ENCODE measurements at places on chromosomes 2 and 18.

GRCh38 chr2:212915121-212915782, 236.2 kb downstream of the IKZF2 start:
- DNase-seq = no peak

DNA sequence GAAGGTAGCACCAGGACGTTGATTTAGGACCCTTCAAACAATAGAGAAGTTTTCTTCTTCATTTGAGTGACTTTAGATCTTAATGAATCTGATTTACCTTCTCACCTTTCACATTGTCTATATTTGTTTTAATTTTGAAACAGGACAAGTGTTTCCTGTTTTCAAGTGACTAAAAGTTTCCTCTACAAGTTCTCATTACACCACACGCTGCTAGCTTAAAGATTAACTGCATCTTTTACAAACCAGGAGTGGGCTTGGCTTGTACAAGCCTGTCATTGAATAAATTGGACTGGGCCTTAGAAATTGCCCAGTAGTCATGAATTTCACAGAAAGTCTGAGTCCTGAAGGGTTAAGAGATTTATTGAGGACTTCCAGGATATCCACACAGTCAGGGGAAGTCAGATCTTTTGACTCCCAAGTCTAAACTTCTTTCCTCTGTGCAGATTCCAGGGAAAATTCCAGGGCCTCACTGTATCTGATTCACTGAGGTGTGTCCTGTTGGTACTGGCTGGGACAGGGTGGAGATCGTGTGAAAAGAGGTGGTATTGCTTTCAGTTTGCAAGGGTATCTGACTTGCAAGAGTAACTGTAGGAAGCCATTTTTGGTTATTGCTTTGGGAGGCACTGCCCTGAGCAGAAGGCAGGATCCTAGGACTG, 3.4 kb downstream of the SGPP2 start:
- no peak for DNase-seq

DNA sequence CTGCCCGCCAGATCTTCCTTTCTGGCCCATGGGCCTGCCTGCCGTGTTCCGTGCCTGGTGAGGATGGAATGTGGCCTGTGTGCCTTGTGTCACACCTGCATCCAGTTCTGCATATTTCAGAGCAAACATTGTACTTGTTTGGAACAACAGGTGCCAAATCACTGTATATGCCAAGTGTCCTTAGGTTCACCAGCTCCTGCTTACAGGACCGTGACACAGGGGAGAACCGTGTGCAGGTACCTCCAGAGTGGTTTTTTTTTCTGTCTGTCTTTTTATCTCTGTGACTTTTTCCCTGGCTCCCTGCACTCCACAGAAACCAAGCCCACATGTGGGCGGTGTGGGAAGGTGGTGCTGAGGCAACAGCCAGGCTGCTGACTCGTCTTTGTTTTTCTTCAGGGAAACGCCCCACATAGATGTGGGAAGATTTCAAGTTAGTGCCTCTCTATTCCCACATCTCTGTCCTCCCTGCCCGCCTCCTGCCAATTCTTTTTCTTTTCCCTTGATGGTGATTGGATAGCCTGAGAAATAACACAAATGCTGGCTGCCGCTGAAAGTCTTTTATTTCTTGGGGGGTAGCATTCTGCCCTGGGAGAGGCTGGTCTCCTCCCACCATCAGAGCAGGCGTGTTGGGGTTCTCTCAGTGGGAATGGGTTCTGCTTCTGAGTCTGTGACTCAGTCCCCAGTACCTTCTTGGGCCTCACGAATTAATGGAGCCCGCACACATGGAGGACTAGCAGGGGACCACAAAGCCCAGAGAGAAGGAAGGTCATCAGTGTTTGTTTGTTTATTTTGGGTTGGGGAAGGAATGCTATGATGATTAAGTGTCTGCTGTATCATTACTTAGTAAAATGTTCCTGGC, 21.4 kb downstream of the GRHL1 start:
- DNase-seq = no peak

- DNase-seq = no peak
Measured at GRCh38 chr18:25786758-25787157, 303.7 kb downstream of the SS18 start.

GRCh38 chr2:127515383-127515915, 10.8 kb downstream of the IWS1 start:
- DNase-seq = no peak

GRCh38 chr2:44680424-44680971, 261.0 kb upstream of the SIX3 start:
- DNase-seq = no peak

GRCh38 chr2:224412141-224413015, 10.5 kb upstream of the FAM124B start:
- peak; percentile 69 for DNase-seq

- DNase-seq = no peak
Measured at GRCh38 chr2:131645177-131645765, 117.6 kb downstream of the CCDC74A start.

- DNase-seq = no peak
Measured at GRCh38 chr18:9578306-9578705, 36.1 kb downstream of the PPP4R1 start.

- DNase-seq = no peak
Measured at GRCh38 chr2:128726911-128727310, 408.2 kb upstream of the HS6ST1 start.

DNA sequence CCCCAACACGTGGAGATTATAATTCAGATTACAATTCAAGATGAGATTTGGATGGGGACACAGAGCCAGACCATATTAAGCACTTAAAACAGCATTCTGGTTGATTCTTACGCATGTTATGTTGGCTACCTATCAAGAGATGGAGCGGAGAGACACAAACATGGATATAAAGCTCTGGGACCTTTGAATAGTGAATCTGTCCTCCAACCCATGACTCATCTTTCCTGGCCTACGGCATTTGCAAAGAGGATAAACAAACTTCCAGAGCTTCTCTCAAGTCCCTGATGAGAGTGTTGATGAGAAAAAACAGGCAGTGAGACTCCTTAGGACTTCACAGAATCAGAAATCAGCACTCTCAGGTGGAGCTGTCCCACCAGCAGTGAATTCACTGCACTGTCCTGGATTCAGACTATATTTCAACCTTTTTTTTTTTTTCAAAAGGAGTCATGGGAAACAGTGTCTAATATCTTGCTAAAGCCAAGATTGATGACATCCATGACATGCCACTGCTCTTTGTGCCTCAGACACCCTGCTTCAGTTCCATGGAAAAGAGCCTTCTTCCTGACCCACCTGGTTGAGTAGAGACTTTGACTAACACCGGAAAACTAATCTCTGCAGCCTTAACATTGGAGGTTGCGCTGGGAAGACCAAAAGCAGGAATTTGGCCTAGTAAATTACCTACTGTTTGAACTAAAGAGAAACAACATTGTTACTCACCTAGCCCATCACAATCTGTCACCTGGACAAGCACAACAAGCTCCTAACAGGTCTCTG, 62.1 kb upstream of the NPAS2 start:
- no peak for DNase-seq

GRCh38 chr18:56889621-56890020, 238.5 kb downstream of the WDR7 start:
- no peak for DNase-seq

- DNase-seq = peak; percentile 65
Measured at GRCh38 chr2:143259368-143259958, 130.2 kb downstream of the ARHGAP15 start.

DNA sequence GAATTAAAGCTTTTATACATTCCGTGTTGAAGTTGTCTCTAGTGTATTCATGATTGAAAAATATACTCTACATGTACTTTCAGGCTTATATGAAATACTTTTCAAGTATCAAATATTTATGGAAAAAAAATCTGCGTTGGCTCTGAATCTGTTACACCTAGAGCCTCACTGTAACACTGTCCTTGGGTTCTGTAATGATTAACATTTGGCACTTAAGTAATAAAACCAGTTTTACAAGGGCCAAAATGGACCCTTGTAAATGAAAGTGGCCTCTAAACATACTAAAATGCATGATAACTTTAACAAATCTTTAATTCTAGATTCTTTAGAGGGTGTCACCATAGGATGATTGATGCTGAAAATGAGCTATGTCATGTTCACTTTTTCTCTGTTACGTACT, 162.8 kb downstream of the PTPRM start:
- DNase-seq = no peak

DNA sequence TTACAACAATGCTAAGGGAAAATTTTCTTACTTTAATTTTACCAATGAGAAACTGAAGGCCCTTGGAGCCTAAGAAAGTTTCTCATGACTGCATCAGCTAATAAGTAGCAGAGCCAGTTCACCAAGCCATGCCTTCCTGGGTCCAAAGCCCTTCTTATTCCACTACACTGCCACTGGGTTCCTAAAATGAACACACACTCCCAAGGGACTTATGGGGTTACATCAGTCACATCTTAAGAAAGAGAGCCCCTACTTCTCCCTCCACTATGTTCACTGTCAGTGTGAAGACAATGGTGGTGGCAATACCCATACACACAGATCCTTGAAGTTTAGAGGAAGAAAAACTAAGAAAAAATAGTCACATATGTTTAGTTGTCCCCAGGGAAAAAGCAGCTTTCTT, 20.6 kb downstream of the MBD2 start:
- DNase-seq = no peak

DNA sequence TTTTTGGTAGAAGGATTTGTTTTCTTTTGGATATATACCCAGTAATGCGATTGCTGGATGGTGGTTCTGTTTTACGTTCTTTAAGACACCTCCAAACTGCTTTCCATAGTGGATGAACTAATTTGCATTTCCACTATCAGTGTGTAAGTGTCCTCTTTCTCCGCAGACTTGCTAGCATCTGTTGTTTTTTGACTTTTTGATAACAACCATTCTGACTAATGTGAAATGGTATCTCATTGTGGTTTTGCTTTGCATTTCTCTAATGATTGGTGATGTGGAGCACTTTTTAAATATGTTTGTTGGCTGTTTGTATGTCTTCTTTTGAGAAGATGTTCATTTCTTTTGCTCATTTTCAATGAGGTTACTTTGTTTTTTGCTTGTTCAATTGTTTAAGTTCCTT, 260.9 kb upstream of the CWC22 start:
- DNase-seq = no peak

- no peak for DNase-seq
Measured at GRCh38 chr2:120684289-120685065, 51.2 kb upstream of the GLI2 start.

- no peak for DNase-seq
Measured at GRCh38 chr18:12008181-12008767, 27.0 kb downstream of the IMPA2 start.

- DNase-seq = no peak
Measured at GRCh38 chr2:39530411-39530866, 93.4 kb upstream of the MAP4K3 start.

GRCh38 chr2:35365859-35366258, 989.7 kb upstream of the CRIM1 start:
- DNase-seq = no peak

GRCh38 chr2:237256887-237257286, 157.1 kb downstream of the COL6A3 start:
- DNase-seq = no peak

GRCh38 chr2:175318542-175318941, 137.0 kb upstream of the ATP5MC3 start:
- no peak for DNase-seq

DNA sequence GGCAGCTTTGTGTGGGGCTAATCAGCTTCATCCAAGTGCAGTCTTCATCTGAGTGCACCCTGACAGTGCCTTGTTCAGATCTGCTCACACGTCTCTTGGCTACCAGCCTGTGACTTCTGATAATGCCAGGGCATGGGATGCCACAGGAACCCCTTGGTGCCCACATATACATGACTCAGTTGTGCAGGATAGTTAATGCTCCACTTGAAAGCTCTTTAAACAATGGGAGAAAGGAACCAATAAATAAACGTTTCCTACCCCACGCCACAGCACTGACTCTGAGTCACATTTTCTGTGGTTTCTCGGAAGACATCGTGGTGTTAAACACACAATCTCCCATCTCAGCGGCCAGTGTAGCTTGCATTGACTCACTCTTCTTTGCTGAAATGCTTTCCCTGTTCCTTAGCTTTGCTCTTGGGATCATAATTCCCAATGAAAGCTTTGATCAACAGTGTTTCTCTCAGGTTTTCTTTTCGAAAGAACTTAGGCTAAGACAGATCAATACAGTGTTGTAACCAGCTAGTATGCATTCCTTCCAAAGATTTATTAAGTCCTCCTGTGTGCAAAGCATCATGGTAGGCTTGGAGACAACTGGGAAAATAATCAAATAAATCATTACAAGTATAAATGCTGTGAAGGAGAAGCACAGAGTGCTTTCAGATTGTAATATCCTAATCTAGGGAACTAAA, 142.0 kb downstream of the COPS8 start:
- no peak for DNase-seq

GRCh38 chr18:70195014-70195614, 10.4 kb downstream of the RTTN start:
- no peak for DNase-seq

GRCh38 chr2:6937157-6937556, 19.9 kb downstream of the RNF144A start:
- DNase-seq = no peak

DNA sequence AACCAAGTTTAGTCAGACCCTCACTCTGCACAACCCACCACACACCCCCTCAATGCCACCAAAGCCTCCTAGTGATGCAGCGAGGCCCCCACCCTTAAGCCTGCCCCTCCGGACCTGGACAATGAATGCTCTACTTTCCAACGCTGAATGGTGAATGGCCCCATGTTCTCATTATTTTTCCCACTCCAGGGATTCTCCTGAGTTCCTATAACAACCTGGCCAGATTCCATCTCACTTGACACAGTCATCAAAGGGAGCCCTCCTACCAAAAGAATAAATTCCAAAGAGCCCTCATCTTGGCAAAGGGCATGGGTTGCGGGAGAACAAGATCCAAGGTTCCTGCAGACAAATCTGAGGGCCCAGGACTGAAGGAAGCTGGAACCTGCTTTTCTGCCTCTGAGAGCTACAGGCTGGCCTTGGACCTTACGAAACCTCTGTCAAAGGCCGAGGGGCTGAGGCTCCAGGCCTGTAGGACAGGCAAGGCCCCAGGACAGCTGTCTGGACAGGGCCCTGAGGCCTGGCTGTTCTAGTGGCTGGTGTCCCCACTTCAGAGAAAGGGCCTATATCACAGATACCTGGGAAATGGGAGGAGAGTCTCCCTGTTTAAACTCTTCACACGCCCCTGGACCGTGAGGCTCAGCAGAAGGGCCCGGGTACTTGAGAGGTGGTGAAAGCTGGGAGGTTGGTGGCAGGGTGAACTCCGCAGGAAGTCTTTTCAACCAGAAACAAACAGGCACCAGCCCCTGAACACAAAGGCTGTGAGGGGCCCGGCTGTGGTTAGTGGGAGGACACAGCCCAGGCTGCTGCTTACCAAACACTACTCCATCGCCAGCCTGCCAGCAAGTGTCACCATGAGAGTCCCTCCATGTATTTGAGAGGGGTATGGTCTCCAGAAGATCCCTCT, 27.3 kb downstream of the SFXN5 start:
- no peak for DNase-seq

All from NCI-H446 (cell line).